ENCODE measurements at places on chromosomes 3 and 15.
A peak's percentile ranks its signal among the peaks of the same experiment; 100 is the strongest.

- no peak for DNase-seq
Observed at GRCh38 chr3:19744047-19744446, 190.0 kb downstream of the EFHB start.

- no peak for DNase-seq
Observed at GRCh38 chr3:127784865-127785710, 37.2 kb downstream of the MGLL start.

- DNase-seq, result no peak
Observed at GRCh38 chr15:77489647-77490046, 69.0 kb downstream of the HMG20A start.

DNA sequence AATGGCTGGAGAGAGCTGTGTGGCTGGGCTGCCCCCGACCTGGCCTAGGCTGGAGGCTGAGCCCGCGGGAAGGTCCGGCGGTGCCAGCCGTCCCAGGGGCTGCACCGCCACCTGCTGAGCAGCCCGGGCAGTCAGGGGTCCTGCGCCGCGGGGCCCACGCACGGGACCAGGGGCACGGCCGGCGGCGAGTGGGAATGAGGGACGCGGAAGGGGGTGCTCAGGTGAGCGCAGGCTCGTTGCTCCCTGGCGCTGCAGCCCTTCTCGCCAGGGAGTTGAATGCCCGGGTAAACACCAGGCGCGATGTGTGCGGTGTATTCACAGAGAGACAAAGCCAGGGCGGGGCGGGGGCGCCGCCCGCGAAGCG lies 666 bp upstream of the SEMA3F start:
- no peak for DNase-seq

- DNase-seq, result no peak
Observed at GRCh38 chr15:62665449-62665848, 377.1 kb upstream of the TPM1 start.

- no peak for DNase-seq
Observed at GRCh38 chr3:32220006-32220405, 18.5 kb upstream of the CMTM8 start.

GRCh38 chr3:32305361-32305876 lies 66.9 kb downstream of the CMTM8 start:
- no peak for DNase-seq

DNA sequence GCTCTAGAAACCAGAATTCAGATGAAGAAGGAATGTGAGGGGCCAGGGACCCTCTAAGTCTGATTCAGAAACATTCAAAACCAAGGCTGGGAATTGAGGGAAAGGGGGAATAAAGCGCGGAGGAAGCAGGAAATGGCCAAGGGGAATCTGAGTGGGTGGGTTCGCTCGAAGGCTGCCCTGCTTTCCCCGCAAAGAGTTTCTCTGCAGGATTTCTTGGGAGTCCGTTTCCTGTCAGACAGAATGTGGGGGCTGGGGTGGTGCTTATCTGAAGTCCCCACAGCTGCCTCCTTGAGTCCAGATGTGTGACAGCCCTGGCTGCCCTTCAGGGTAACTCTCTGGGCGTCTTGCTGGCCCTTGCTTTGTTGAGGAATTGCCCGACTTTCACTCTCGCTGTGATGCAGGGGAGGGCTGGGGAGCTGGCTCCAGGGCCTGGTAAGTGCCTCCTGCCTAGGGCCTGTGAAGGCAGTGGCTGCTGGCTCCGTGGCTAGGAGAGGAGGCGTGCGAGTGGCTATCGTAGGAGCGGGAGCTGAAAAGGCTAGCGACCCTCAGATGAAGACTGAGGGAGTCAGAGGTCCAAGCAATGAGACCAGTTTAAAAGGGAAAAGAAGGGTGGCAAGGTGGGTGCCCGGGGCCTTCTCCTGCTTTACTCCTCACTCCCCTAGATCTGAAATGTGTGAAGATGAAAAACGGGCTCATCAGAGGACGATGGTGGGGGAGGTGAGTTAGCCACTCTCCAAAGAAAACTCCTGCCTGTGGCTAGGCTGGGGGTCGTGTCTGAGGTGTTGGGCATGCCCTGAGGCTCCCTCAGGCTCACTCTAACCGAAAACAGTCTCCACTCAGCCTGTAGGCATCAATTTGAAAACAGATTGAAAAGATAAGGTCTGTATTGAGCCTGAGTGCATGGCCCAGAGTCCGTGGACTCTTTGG lies 143.9 kb upstream of the UMPS start:
- DNase-seq, result no peak

DNA sequence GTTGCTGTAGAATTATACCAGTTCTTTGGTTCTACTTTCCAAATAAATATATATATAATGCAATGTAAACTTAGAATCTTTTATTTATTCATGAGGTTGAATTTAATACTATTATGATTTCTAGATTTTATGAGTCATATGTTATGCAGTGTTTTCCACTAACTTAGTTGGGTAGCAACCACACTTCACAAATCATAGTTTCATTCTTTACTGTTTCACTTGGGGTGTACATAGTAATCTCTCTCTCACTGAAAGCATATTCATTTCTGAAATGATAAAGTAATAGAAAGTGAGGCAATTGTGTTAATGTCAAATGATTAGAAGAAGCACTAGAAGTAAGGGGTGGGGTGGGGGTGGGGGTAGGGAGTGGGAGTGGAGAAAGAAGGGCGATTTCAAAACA lies 52.6 kb downstream of the IQCH start:
- DNase-seq, result peak; percentile 50

DNA sequence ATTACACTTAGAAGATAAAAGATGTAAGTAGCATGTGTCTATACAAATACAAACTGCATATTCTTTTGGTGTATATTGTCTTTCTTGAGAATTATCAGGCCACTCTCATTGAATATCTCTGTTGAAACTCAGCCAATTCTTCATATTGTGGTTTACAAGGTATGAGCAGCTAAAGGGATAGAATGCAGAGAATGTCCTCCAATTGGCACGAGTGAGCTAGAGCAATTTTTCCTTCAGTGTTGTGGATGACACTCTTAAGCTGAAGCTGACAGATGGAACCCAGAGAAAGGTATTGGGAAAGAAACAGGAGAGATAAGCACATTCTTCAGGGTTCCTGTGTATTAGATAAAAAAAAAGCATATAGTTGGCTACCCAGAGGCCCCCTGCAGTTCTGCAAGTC lies 453.1 kb downstream of the EPHA3 start:
- no peak for DNase-seq

DNA sequence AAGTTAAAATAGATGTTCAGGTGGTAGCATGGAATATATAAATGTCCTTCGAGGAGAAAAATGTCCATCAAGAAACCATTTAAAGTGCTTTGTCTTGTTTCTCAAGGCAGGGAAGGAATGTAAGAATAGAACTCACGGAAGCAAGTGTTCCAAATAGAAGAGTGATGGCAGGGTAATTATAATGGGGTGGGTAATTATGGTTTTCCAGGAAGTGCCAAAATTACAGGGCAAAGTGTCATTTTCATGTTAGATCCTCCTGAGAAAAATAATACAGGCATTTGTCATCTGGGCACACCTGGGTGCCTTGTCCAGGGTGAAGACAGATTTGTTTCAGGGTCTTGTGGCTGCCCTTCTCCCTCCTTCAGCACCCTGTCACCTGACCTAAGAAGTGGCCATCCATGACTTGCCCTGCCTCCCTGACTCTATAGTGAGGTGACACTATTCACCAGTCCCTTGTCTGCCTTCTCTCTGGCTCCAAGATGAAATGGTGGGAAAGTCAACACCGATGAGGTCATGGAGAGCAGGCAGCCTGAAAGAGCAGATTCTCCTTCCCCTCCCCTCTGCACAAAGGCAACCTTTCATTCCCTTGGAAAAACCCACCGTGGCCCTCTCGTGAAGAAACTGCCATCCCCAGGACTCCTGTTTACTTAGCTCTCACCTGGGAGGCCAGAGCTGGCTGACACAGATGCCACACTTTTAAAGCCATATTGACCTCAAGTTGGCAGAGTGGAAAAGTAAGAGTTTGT lies 45.1 kb upstream of the AMOTL2 start:
- no peak for DNase-seq

DNA sequence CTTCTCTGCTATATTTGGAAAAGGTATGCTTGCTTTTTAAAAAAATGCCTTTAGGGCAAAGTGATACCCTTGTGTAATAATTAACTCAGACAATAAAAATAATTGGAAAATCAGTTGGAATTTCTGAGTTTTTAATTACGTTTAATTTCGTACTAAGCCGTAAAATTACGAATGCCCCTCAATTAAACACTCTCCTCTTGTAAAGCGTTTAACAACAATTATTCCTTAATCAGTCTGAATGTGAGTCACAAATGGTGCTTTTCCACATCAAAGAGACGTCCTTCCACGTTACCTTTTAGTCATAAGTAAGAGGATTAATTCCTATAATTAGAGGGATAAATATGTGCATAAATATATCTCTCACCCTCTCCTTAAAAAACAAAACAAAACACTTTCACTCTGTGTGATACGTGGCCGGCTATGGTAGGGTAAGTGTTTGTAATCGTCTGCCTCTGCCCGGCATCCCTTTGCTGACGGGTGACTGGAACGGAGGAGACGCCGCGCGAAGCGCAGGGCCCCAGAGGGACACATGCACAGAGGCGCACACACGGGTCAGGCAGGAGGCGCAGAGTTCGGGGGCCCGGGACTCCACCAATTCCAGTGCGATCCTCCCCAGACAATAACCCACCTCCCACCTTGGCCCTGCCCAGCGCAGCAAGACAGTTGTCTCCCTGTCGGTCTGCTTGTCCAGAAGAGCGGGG lies 9.7 kb upstream of the MEIS2 start:
- no peak for DNase-seq

DNA sequence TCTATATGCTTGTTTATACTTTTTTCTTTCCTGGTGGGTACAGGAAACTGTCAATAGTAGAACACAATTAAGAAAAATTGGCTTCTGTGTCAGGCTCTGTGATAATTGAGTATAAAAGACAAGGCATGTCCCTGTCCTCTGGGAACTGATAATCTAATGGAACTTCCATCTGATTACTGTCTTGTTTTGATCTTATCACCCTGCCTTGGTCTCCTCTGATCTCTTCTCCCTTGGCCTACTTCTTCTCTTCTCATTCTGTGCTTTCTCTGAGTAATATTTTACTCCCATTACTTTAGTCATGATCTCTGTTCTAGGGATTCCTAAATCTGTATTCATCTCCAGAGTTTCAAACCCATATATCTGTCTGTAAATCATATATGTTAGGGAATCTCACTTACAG lies 14.6 kb downstream of the UBE2Q2 start:
- DNase-seq, result no peak

- DNase-seq, result no peak
Observed at GRCh38 chr3:4030624-4031023, 231.4 kb downstream of the LRRN1 start.

Data from stimulated activated naive CD4-positive, alpha-beta T cell treated with Interleukin-2 at 50 U/mL for 16 hours (primary cell).